ENCODE measurements at places on chromosomes 2 and 18.

- no peak for DNase-seq
These were observed 10.2 kb upstream of the EIF2AK3 start for GRCh38 chr2:88637464-88637863.

- no peak for DNase-seq
These were observed 248.6 kb upstream of the SALL3 start for GRCh38 chr18:78731016-78731397.

DNA sequence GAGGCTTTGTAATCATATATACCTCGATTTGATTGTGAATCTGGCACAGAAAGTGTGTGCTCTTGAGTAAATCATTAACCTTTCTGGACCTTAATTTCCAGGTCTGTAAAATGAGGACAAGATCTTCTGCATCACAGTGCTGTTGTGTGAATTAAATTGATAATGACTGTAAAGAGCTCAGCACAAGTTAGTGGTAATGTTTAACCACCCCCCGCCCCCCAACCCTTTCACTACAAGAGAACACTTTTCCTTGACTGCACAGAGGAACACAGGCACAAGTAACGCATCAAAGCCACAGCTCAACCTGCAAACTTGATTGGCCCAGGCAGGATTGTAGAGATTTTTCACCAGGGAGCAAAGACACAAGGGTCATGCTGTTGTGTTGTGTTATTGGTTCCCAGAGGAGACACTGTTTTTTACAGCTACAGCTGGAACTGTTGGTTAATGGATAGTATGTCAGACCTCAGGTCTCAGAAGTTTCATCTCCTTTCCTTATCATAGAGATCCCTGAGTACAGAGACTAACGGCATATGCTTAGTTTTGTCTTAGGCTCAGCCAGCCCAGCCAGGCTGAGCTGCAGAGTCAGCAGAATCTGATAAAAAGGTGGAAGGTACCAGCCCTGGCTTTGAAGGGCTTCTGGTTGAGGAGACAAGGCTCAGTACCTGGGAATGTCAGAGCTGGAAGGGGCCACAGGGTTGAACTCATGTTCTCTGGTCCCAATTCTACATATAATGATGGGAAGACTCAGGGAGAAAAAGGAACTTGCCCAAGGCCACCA is 10.6 kb downstream of the SETBP1 start:
- DNase-seq = no peak

DNA sequence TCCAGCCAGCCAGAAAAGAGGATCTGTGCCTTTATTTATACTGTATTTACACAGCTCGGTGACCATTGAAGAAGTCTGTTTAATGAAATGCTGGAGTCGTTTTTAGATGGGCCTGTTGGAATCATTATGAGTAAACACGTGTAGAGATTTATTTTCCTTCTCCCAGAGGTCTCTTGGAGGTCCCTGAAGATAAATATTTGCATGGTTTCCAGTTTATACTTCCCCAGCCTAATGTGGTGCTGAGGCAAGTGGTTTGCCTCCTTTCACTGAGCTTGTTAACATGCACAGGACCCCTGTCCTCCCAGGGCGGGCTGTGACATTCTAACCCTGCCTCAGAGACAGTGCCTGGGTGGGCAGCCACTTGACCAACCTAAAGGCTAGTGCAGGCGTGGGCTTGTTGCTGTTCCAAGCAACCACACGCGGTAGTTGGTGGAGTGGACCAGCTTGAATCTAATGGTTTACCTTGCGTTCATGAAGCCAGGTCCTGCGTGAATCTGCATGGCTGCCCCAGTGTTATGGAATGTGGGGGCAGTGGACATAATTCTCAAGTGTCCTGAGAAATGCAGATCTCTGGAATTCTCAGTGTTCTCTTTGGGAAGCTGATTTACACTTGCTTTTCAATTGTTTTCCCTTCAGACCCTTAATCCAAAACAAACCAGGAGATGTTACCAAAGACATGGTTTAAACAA is 130.2 kb upstream of the DLX2 start:
- DNase-seq = no peak

- no peak for DNase-seq
These were observed 81.8 kb upstream of the TGIF1 start for GRCh38 chr18:3368193-3368592.

DNA sequence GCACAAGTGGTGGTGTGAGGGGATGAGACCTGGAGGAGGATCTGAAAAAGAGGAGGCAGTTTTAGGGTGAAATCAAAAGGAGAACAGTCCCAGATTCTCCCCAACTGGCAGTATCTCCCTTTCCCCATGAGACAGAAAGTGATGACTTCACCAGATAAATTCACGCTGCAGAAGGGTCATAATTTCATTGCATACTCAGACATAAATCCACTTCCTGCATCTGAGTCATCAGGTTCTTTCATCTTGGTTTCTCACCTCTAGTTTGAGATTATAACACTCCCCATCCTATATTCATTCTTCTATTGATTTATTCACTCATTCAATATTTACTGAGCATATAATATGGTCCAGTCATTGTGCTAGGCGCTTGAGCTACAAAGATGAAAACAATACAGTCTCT is 64.7 kb downstream of the CCDC148 start:
- no peak for DNase-seq

GRCh38 chr18:3704556-3705344 is 254.8 kb downstream of the TGIF1 start:
- no peak for DNase-seq

All from stimulated activated CD8-positive, alpha-beta memory T cell treated with anti-CD3 and anti-CD28 coated beads, Interleukin-15, amount 100 ng/mL, for 4 hours (primary cell).